CD4-positive, alpha-beta T cell (primary cell): ENCODE measurements at places on chromosomes 6 and 20.

GRCh38 chr6:15754035-15754705 is 91.3 kb upstream of the DTNBP1 start:
- DNase-seq = no peak

DNA sequence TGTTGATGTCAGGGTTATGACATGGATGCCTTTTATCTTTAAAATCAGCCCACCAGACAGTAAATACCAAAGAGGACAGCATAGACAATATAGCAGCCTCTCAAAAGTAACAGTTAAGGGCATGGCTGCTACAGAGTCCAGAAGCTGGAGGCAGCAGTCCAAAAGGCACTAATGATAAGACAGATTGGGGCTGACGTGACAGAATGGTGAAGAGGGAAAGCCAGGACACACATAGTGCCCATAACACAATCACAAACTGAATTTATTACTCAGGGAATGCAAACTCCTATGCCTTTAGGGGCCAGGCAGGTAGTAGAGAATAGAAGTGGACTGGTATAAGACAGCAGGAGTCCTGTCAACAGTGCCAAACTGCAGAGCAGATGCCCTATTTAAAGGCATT is 40.7 kb downstream of the TP53INP2 start:
- no peak for DNase-seq

- no peak for DNase-seq
These were observed 28.1 kb downstream of the RIPOR3 start for GRCh38 chr20:50663095-50663821.

DNA sequence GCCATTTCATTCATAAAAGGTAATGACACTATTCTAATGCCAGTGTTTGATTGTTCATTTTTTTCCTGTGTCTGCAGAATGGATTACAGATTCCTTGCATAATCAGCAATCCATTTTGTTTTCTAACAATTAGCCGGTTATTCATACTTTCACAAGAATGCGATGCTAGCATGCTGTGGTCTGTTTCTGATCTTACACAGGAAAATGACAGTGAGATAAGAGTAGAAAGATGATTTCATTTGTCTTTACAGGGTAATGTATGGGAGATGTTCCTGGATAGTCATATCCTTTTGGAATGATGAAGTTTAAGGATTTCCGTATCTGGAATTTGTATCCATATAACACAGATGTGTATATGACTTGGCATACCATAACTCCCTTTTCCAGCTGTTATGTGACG is 207.3 kb downstream of the FARS2 start:
- no peak for DNase-seq

GRCh38 chr6:114284281-114284680 is 58.5 kb downstream of the HS3ST5 start:
- DNase-seq = no peak

DNA sequence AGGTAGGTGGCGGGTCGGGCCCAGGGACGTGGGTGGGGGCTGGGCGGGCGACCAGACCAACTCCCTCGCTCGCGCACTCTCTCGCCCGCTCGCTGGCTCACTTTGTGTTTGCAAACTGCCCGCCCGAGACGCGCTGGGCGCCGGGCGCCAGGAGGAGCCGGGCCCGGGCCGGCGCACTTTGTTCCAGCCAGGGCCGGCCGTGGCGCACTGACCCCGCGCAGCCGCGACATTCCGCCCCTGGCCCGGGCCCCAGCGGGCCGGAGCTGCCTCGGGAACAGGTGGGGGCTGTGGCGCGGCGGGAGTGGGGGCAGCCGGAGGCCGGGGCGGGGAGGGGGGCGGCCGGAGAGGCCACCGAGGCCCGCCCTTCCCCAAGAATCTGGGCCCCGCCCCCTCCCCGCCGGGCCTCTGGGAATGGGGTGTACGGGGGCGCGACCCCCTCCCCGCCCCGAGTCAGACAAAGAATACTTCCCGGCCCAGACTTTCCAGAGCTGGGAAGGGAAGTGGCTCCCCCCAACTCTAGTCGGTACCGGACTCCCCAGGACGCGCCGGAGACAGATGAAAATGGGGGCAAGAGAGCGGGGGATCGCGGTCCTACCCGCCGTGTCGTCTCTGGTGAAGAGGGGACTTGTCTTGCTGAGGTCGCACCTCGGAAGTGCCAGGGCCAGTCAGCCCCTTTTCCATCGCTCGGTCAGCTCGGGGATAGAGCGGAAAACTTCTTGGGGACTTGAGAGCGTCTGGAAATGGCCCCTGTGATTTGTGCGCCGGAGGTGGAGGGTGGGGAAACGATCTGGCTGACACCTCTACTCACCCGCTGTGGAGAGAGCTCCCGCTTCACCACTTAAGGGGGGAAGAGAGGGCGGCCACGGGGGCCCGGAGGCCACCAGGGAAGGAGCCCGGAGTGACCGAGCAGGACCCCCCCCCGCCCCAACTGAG is 951 bp downstream of the FOXP4 start:
- DNase-seq = peak; percentile 25
